GM12878 (cell line): ENCODE measurements at places on chromosomes 3 and 15. TPM values are rescaled to one million over a fixed set of nuclear protein-coding genes. Genes with fewer than 3 reads are reported as not detected.

GRCh38 chr3:136270179-136270578 is 20.0 kb downstream of the PCCB start:
- no peak overlapping the region for H3K27ac ChIP-seq
- H3K4me1 ChIP-seq: peaks cover 2% of the 10 kb centered on the region; the same call in 1 of the 2 replicates

DNA sequence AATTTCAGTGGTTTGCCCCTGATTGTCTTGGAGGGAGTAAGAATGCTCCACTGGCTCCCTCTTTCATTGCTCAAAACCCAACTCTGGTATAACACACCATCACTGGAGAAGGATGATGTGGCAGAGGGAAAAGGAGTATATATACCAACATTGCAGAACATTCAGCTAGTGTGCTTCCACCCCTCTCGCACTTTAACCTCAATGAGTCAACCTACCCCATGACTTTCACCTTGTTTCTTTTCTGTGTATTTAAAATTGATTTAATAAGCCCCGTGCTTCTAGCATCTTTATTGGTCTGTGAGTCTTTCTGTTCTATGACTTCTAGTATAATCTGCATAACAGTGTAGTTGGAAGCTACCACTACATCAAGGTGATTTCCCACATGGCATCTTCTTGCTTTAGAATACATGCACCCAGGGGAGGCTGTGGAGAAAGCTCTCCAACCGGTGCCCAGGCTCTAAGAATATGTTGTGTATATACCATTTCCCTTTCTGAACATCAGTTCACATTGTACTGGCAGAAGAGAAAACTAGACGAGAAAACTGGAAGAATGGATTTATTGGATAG is 595.1 kb upstream of the TGFBR2 start:
- no peak overlapping the region for H3K4me3 ChIP-seq
- no peaks in the 10 kb centered on the region for H3K36me3 ChIP-seq
- H3K4me1 ChIP-seq: no peaks in the 10 kb centered on the region

GRCh38 chr3:125116311-125117080 is 60.7 kb upstream of the HEG1 start:
- no peak for DNase-seq
- H3K36me3 ChIP-seq: no peaks in the 10 kb centered on the region
- peaks cover 70% of the 10 kb centered on the region for H3K4me1 ChIP-seq
- H3K27me3 ChIP-seq: no peaks in the 10 kb centered on the region
- H3K4me3 ChIP-seq: no peak overlapping the region

- peaks cover 13% of the 10 kb centered on the region for H3K36me3 ChIP-seq
- H3K27ac ChIP-seq: peak overlapping the region; percentile 87
- H3K27me3 ChIP-seq: no peaks in the 10 kb centered on the region
- H3K4me1 ChIP-seq: peaks cover 31% of the 10 kb centered on the region
These were observed 4.7 kb downstream of the BHLHE40 start for GRCh38 chr3:4983739-4984510.

- H3K4me1 ChIP-seq: peaks cover 36% of the 10 kb centered on the region
- H3K36me3 ChIP-seq: no peaks in the 10 kb centered on the region
- DNase-seq: no peak
- no peak overlapping the region for H3K4me3 ChIP-seq
- H3K27me3 ChIP-seq: no peaks in the 10 kb centered on the region
- no peak overlapping the region for H3K27ac ChIP-seq
These were observed 94.7 kb downstream of the CCNL1 start for GRCh38 chr3:157065201-157065600.

ELL3 gene
- 12.9 and 15.0 TPM in 2 replicates for total RNA-seq
